Stimulated activated CD4-positive, alpha-beta T cell treated with anti-CD3 and anti-CD28 coated beads, Interleukin-15, amount 100 ng/mL, for 48 hours (primary cell): ENCODE measurements at places on chromosomes 3 and 15.

DNA sequence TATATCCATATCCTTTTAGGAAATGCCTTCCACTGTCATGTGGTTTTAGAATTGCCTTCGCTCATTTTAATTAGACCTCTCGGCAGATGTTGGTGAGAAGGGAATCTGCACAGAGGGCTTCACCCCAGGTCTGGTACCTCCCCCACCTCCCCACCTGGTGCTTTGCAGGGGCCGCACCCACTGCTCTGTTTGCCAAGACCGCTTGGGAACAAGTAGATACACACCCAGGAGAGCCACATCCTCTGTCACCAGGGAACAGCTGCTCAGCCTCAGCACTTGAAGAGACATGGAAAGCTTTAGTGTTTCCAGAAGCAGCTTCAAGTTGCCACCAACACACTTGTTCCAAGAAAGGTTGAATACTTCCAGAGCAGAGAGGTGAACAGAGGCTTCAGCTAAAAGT is 21.8 kb downstream of the LRRC31 start:
- no peak for DNase-seq

DNA sequence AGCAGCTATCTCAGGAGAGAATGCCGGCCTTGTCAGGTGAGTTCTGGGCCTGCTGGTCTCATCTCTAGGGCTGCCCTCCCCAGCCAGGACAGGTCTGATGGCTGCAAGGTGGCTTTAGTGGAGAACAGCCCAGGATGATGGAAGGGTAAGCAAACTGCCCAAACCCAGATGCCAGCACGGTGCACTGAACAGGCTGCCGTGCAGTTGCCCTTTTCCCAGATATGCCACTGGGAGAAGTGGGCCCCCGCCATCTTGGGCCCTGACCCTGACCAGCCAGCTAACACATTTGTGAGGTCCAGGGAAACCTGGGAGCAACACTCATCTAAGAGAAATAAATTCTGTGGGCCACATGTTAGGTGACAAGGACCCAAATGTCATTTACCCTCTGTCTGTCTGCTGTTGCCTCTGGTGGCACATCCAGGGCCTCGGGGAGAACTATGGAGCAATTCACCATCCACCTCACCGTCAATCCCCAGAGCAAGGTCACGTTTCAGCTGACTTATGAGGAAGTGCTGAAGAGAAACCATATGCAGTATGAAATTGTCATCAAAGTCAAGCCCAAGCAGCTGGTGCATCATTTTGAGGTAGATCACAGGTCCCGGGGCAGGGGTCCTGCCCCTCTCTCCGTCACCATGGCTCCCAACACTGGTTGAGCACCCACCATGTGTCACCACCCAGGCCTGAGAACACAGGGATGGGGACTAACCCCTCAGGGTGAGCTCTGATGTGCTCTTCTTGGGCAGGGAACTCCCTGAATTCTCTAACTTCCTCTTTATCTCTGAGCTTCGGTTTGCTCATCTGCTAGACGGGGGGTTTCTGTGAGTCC is 1.8 kb downstream of the ITIH1 start:
- no peak for DNase-seq

DNA sequence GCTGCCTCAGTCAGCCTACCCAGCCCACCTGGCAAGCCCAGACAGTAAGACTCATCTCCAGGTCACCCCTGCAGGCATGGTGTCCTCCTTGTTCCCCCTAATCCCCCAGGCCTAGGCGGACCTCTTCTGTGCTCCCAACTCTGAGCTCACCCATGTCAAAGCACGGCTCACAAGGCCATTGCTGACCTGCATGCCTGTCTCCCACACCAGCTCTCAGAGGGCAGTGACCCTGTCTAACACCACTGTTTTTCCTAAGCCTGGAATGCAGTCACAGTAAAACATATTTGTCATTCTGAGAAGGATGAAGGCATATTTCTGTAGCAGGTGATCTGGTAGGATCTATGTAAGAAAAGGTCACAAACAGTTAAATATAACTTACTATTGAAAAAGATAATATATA is 110.3 kb upstream of the HACD2 start:
- DNase-seq, result no peak

GRCh38 chr3:127017781-127018180 is 34.9 kb downstream of the PLXNA1 start:
- DNase-seq, result no peak

DNA sequence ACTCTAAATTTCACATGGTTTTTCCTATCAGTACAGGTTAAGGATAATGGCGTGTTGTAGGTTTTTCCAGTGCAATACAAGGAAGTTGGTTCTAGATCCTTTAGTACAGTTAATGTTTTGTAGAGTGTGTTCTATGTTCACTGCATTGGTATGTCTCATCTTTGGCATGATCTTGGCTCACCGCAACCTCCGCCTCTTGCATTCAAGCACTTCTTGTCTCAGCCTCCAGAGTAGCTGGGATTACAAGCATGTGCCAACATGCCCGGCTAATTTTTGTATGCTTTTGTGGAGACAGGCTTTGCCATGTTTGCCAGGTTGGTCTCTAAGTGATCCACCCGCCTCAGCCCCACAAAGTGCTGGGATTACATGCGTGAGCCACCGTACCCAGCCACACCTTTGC is 30.4 kb downstream of the SNRPN start:
- DNase-seq, result no peak

DNA sequence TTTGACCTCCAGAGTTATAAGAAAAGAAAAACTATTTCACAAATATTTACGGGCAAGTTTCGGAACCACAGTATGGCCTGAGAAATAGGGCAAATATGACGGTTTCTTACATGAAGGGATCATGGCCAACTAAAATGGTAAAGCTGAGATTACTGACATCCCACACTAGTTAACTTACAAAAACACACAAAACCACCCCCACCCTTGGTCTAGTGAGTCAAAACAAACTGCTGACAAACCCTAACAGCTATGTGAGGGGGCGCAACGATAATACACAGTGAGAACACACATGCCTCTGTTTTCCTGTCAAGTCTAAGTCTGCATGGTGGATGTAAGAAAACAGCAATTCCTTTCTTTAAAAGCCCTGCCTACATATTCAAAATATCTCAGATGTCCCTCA is 32.3 kb downstream of the CBLB start:
- peak; percentile 51 for DNase-seq

GRCh38 chr15:91853948-91854638 is 585 bp downstream of the SLCO3A1 start:
- no peak for DNase-seq

- DNase-seq, result no peak
Observed at GRCh38 chr3:124588794-124589193, 141.5 kb upstream of the UMPS start.

DNA sequence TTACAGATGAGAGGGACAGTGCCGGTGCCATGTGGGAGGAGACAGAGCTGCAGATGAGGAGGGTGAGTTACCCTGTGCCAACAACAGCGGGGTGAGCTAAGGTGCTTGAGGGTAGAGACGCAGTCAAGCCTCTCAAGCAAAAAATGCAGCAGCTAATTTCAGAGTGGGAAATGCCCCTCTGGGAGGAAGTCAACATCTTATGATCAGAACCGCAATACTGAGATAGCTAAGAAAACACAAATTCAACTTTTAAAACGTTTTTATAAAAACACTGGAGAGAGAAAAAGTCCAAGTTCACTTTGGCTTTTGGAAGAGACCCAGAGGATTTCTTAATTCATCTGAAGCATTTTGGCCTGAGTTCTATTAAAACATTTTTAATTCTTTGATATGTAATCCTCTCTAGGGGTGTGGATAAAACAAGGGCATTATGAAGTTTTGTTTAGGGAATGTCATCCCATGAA is 319.2 kb downstream of the SLC9A9 start:
- DNase-seq, result no peak

- DNase-seq, result no peak
Observed at GRCh38 chr15:99253381-99254090, 2.3 kb downstream of the LRRC28 start.

GRCh38 chr3:114518206-114518808 is 224.5 kb downstream of the TIGIT start:
- no peak for DNase-seq

DNA sequence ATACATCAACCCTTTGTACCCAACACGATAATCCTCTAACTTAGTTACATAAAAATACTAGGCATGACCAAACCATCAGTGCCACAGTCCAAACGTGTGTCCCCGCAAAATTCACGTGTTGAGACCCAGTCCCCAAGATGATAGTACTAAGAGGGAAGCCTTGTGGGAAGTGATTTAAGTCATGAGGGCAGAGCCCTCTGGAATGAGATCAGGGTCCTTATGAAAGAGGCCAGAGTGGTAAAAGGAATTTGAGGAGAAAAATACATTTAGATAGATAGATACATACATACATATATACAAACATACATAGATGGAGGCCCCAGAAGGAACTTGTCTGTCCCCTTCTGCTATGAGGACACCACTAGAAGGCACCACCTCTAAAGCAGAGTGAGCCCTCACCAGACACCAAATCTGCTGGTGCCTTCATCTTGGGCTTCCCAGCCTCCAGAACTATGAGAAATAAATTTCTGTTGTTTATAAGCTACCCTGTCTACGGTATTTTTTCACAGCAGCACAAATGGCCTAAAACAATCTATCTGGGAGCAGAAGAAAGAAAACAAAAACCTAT is 8.0 kb downstream of the TBC1D2B start:
- no peak for DNase-seq

DNA sequence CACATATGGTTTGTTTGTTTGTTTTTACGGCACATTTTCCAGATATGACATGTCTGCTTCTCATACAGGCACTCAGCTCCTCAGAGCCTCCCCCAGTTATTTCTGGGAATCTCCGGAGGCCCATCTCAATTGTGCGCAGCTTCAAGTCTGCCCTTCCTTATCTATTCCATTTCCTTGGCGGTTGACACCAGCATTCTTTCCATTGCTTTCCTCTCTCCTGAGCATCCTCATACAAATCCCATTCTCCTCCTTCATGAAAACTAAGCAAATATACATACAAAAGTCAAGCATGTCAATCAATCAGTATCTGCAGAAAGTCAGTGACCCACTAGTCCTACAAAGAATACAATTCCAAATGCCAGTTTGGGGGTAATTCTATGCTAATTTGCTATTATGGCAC is 166.7 kb downstream of the SQOR start:
- no peak for DNase-seq

GRCh38 chr3:144585408-144585807 is 613.8 kb downstream of the DIPK2A start:
- no peak for DNase-seq

DNA sequence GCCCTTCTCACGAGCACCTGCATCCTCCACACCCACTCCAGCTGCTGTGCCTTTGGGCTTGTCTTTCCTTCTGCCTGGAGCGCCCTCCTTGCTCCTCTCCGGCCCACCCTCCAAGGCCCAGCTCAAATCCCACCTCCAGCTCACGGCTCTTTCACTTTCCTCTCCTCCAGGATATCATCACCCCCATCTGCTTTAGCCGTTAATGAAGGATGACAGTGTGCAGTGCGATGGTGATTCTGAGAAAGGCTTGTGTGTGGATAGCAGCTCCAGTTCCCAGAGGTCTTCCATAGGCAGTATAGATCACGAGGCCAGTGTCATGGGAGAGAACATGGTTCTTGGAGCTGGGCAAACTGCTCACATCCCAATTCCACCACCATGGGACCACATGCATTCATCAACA is 237.4 kb downstream of the TLE3 start:
- no peak for DNase-seq

- DNase-seq, result no peak
Observed at GRCh38 chr15:37077623-37078351, 22.6 kb downstream of the MEIS2 start.

DNA sequence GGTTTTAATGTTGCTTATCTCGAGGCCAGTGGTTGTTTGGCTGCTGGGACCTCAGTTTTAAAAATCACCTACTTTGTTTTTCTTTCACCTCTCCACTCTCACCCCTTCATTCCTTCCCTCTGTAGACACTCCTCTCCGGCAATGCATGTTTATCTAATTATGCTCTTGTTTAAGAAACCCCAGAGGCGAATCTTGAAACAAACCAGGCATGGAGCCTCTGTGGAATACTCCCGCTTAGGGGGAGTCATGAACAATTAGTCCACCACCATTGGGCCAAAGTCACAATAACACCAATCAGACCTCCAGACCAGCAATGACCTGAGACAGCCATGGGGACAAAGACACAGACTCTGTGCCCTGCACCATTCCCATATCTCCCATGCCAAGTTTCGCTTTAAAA is 53.3 kb downstream of the EFCAB12 start:
- no peak for DNase-seq

DNA sequence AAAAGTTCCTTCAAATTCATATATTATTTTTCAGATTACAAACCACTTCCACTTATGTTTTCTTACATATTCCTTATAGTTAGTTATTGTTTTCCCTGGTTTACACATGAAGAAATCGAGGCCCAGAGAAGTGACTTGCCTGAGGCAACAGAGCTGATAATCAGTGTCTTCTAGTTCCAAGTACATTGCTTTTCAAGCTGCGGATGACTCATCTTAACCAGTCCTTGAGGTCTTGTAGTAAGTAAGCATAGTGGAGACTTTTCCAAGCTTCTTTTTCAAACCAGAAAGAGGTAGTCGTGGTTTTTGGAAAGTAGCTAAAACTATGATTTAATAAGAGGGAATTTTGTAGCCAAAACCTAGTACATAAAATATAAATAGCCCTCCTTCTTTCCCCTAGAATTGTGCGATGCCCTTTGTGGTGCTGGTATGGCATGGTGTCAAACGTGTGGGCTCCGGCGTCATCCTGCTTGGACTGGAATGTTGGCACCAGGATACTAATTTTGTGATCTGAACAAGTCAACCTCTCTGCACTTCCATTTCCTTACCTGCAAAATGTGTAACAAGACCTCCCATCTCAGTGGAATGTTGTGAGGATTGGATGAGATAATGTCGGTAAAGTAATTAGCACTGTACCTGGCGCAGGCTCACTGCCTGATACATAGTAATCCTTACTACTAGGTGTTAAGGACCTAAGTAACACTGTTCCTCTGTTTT is 19.0 kb upstream of the DLG1 start:
- DNase-seq, result no peak

DNA sequence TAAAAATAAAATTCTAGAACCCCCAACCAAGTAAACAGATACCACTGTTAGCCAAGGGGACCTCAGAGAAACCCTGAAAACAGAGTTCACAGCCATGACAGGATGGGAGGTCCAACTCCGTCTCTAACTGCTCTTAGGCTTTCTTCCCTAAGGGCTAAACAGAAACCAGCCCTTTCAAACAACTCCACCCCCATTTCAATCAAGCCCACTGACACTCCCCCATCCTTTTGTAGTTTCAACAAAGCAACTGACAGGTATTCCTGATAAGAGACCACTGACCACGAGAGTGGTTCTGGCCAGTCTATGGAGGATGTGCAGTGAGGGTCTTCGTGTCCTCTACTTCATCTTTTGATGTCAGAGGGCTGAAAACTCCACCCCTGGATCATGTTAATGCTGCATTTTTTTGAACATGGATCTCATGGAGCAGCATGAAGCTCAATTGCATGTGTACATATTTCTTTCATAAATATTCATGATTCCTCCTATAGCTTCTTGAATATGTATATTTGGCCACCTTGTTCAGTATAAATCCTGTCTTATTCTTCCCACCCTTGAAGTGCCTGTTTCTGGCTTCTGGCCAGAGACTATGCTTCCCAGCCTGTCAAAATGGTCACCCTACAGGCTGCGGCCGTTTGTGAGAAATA is 222.6 kb downstream of the OSBPL10 start:
- DNase-seq, result no peak

- DNase-seq, result no peak
Observed at GRCh38 chr3:126971891-126972351, 11.0 kb upstream of the PLXNA1 start.

GRCh38 chr15:88834211-88834812 is 31.1 kb downstream of the ACAN start:
- no peak for DNase-seq
